ENCODE measurements at places on chromosomes 2 and 18.
A peak's percentile ranks its signal among the peaks of the same experiment; 100 is the strongest.

DNA sequence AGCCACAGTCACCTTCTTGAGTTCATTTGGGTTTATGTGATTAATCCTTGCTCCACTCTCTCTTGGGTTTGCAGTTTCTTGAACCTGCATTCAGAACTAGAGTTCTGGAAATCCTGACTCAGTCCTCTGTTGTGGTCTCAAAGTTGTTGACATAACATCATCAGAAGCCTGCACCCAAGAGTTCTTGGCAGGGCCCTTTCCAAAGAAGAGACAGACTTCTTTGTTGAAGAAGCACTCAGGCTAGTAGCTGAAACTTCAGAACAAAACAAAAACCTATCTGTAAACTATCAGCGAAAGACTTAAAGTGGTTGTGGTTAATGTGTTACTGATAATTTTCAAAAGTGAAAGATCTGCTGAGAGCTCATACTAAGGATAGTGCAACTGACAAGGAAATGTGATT lies 120.8 kb downstream of the FAM168B start:
- no peak for DNase-seq

GRCh38 chr2:129681788-129682187 lies 297.7 kb upstream of the RAB6C start:
- DNase-seq: no peak

DNA sequence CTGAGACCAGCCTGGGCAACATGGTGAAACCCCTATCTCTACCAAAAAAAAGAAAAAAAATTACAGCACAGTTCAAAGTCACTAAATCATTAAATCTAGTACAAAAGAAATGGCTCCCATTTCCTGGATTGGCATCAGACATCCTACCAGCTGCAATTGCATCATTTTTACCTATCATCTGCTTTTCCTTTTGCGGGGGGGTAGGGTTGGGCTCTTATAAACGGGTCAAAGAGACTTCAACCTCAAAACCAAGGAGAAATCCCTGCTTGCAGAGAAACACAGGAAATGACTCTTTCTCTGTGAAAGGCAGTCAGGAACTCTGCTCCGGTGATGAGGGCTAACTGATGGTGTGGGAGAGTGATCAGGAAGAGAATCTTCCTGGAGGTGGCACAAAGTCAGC lies 45.3 kb upstream of the RFX8 start:
- peak; percentile 39 for DNase-seq

- no peak for DNase-seq
Observed at GRCh38 chr2:71409611-71410010, 43.8 kb upstream of the DYSF start.

DNA sequence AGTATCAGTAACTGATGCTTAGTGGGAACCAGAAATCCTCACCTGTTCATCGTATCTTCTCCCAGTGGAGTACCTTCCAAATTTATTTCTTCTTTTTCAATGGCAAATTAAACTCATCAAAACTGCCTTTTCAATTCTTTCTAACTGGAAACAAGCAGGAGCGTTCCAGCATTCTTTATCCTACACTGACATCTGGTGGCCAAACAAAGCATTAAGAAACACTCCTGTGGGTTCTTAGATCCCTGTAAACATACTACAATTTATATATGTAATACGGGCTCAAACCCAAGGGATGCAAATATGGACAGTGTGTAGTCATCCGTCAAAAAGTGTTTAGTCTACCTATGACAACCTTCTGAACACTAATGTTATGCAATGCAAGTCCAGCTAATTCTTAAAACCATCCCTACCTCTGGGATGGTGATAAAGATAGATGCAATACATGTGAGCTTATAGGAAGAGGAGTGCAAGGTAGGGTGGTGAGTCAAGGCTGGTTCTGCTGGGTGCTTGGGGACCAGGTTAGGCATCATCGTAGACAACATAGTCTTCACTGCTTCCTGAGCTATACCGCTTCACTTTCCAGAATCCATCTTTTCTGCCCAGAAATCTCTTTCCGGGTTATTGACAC lies 375.0 kb downstream of the CTNNA2 start:
- DNase-seq: peak; percentile 42

- DNase-seq: no peak
Observed at GRCh38 chr2:178395295-178395694, 55.7 kb downstream of the PRKRA start.

- DNase-seq: peak; percentile 71
Observed at GRCh38 chr2:101119431-101119830, 31.8 kb downstream of the TBC1D8 start.

GRCh38 chr2:23760736-23761135 lies 166.2 kb downstream of the ATAD2B start:
- peak; percentile 22 for DNase-seq

DNA sequence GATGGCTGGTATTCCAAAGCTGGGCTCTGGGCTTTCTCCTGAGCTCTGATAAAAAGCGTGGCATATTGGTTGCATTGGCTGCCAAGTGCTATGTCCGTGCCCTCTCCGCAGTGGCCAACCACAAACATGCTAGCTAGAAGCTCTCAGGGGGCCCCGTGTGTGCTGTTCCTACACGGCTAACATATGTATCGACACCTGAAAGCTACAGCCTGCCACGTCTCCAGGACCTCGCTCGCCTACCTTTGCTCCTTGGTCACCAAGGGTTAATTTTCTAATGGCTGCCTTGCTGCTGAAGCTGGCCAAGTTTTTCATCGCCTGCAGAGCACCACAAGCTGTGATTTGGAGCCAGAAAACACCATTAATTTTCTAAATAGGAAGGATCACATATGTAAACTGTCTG lies 888.4 kb downstream of the BCL11A start:
- no peak for DNase-seq

GRCh38 chr18:80044072-80044471 lies 9.8 kb downstream of the RBFA start:
- DNase-seq: no peak

GRCh38 chr2:213065583-213066442 lies 85.6 kb downstream of the IKZF2 start:
- DNase-seq: peak; percentile 38

DNA sequence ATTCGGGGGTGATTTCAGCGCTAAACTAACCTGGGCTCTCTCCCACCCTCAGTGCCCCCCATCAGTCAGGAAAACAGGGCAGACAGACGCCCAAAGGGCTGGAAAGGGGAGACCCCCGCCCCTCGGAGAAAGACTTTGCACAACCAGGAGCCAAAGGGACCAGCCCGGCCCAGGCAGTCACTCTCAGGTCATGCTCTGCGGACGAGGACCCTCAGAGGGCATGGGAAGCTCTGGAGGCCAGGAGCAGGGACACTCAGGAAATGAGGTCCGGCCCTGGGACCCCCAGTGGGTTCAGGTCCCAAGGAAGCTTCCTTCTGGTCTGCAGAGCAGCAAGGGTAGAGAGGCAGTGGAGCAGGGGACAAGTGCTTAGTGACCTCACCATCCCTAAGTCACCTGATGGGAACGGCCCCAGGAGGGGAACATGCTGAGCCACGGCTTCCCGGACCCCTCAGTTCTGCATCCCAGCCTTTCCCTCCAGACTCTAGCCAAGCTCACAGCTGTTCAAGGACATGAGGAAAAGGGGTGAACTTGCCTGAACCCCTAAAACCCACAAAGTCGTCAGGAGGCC lies 88.0 kb upstream of the GPC1 start:
- no peak for DNase-seq

DNA sequence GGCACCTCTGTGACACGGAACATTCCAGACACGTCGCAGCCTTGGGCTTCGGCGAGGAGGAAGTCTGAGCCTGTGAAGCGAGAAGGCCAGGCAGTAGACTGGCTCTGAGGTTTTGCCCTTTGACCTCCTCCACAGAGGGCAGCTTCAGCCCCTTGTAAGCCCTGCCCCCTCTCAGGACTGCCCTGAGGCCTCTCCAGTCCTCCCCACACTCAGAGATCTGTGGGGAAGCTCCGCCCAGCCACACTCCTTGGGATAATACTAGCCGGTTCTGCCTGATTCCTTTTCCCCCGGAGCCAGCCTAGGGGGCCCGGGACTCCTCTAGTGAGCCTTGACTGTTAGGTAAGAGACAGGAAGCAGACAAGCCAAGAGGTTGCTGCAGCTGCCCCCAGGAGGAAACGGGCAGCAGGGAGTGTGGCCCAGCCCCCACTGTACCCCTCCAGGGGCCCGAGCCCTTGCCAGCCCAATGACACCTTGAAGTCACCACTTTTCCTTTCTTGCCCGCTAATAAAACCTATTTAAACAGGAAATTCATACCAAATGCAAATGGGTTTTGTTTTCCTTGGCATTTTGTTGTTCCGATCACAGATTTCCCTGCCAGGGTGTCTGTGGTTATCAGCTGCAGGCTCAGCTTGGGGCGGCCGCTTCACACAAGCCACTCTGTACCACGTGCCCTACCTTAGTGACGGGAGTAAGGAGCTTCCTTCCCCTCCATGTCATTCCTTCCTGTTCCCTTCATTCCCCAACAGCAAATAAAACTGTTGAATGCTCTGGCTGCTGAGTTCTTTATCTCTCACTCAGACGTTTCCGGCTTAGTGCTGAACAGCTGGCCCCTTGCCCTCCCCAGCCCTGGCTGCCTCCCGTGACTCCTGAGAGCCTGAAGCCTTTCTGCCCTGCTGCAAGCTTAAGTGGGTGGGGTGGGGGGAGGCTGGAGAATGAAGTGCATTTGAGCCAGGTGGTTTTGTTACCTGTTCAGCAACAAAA lies 124.7 kb downstream of the CABLES1 start:
- DNase-seq: peak; percentile 83

DNA sequence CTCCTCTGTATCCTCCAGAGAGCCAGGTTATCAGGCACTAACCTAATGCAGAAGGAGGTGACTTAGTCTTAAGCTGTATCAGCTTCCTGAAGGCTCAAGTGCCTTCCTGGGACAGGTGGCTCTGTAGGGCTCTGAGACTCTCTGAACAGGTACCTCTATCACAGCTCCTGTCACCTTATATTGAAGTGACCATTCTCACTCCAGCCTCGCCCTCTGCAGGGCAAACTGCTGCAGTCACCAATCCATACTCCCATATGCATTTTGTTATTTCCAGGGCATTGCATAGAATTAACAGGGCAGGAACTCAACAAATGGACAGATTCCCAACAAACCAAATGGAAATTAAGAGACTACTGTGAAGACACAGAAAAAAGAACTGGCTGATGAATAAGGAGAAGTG lies 203.0 kb upstream of the REV1 start:
- no peak for DNase-seq

DNA sequence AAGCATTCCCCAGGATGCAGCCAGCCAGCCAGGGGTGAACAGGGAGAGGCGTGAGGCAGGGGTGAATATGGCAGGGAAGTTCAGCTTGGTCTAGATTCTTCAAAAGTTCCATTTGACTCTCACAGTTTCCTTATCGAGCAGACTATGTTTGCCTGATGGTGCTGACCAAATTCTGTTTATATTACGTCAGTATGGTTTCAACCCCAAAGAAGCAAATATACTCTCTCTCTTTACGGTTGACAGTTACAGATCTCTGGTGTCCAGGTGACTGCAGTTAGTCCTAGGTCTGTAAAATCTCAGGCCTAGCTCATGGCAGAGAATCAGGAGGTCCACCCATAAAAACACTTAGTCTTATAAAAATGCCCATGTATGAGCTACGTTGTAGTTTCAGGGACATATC lies 38.3 kb upstream of the DNMT3A start:
- DNase-seq: no peak

DNA sequence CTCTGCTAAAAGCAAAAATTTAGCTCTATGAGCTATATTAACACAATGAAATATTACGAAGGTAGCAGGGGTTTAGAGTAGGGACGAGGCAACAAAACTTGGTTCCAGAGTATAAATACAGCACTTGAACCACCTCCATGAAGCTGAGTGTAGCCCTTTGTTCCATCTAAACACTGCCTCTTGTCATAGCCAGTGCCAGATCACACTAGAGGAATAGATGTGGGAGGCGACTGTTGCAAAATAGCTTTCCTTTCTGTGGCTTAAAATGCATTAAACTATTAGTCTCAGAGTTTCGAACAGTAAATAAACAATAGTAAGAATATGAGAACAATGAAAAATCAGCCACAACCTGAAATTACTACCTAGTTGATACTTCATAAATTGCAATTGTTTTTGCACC lies 29.8 kb downstream of the PIEZO2 start:
- DNase-seq: peak; percentile 35

- no peak for DNase-seq
Observed at GRCh38 chr2:68388358-68388757, 23.3 kb downstream of the PLEK start.

GRCh38 chr2:44707945-44708660 lies 233.4 kb upstream of the SIX3 start:
- no peak for DNase-seq

GRCh38 chr2:86201671-86202335 lies 2.5 kb downstream of the MRPL35 start:
- no peak for DNase-seq

- no peak for DNase-seq
Observed at GRCh38 chr18:47284721-47285395, 33.4 kb upstream of the SKOR2 start.

DNA sequence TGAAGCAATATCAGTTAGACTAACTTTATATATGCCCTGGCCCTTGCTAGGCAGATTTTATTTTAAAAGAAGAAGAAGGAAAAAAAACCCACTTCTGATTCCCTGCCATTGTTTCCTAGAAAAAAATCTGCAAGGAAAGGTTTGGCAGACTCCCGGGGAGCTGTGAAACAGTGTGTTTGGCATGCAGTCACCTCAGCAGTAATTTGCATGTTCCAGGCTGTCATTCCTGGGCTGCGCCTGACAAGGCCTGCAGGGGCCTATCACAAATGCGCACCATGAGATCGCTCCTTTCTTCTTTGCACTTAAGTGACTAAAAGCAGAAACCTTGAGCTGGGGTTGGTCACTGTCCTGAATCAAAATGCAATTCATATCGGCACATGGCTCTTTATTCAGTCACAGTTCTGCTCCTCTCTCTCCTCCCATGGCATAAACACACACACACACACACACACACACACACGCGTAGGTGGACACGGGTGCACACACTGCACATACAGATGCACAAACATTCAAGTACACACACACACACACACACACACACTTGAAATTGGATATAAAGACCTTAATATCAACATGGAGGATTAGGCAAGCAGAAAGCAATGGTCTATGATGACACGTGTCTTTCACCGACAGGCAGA lies 172.8 kb downstream of the MYT1L start:
- DNase-seq: no peak

DNA sequence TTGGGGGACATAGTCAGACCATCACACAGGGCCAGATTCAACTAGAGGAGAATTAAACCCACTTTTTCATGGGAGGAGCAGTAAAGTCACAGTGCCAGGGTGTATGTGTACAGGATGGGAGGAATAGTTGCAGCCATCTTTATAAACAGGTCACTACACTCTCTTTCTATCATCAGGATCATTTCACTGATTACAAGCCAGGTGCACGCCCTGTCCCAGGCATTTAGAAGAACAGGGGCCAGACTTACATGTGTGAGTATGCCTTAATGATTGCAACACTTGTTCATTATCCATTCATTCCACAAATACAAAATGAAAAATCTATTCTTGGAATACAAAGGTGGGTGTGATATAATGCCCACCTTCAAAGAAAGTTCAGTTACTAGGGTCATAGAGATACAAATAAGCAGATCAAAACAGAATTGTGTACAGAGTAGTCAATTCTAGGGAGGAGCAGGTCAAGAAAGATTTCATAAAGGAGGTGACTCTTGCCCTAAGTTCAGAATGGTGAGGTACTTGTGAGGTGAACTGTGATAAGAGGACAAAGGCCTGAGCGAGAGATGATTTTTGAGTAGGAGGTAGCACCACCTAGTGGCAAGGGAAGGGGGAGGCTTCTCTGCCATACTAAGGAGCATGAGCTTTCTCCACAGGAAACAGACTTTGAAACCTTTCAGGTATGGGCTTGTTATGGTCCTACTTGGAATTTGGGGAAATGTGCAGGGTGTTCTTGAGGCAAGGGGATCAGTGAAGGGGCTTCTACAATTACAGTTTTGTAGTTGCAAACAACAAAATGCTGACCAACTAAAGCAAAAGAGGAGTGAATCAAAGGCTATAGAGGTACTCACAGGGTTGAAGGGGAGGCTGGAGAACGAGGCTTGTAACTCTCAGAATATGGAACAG lies 156.3 kb downstream of the SUCLG1 start:
- peak; percentile 81 for DNase-seq
